CD8-positive, alpha-beta T cell (primary cell): ENCODE measurements at places on chromosomes 16 and 17.
A peak's percentile ranks its signal among the peaks of the same experiment; 100 is the strongest.

GRCh38 chr16:23052908-23053580, 96.2 kb downstream of the USP31 start:
- DNase-seq, result no peak

- DNase-seq, result peak; percentile 61
These were observed 24.4 kb downstream of the SREBF1 start for GRCh38 chr17:17812211-17813054.

- no peak for DNase-seq
These were observed 24.7 kb downstream of the PSMD7 start for GRCh38 chr16:74321356-74321755.

GRCh38 chr17:1289695-1290094, 10.2 kb downstream of the TRARG1 start:
- DNase-seq, result no peak

DNA sequence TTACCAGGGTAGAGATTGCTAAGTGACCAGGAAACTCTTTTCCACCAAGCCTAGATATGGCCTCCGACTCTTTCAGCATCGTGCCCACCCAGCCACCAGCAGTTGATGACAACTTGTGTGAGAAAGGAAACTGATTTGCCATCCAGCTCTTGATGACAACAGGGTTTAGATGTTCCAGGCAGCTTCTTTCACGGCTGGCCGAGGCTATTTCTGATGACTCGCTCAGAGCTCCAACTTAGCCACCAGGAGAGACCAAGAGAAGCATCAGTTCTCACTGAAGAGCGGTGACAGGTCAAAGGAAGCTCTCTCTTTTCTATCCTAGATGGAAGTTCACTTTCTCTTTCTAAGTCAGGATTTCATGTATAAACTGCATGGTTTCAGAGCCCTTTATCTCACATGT, 61.2 kb downstream of the MPHOSPH6 start:
- no peak for DNase-seq

DNA sequence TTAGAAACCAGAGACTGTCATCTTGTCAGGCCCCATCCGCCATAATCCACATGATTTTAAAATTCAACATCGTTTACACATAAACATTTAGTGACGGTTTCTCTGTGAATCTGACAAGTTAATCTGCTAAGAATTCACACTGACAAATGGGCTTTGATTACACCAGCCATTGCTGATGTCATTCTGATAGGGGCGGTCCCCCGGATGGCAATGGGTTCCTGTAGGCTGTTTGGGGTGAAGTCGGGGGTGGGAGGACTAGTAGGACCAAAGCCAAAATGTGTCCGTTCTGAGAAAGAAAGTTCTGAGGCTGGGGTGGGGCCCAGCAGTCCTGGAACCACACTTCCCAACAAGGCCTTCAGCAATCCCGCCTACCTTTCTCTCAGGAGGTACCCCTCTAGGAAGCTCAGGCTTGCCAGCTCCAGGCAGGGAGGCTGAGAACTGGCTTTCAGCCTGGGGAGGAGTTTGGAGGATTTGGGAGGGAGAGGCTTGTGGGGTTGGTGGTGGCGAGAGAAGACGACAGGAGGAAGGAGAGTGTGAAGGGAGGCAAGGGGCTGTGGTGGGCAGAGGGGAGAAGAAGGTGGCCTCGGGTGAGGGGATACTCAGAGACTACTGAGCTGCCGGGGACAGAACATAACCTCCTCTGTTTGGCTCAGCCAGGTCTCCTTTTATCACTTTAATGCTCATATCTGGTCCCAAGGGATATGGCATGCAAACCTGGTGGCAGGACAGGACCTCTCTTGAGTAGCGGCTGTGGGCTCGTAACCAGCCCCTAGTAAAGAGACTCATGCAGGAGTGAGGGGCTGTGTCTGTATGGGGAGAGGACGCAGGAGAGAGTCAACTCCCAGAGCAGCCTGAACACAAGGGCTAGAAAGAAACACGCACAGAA, 8.6 kb downstream of the HIC1 start:
- no peak for DNase-seq

DNA sequence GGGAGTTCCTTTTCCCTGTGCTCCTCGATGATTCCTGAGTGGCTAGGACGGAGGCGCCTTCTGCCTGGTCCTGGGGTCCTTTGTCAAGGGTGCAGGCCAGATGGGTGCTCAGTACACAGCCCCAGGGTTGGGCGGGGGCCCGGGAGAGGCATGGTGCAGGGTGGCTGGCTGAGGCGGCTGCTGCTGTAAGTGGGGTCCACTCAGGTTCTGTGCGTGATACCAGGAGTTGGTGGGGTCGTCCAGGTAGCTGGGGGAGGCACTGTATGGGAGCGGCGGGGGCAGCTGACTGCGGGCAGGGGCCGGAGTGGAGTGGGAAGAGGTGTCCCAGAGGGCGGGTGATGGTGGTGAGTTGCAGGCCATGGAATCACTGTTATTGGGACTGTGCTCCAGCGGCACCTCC, 3.6 kb downstream of the DLX3 start:
- DNase-seq, result no peak

DNA sequence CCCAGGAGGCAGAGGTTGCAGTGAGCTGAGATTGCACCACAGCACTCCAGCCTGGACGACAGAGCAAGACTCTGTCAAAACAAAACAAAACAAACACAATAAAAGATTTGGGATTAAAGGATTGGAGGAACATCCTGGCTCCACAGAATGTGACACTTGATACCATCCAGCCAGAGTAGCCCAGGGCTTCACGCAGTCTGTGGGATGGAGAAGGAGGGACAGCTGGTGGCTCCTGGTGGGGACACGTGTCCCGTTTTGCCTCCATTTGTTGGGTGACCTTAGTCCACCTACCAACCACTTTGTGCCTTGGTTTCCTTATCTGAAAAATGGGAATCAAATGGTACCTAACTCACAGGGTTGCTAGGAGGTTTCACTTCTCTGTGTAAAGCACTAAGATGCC, 12.4 kb upstream of the CYB561 start:
- DNase-seq, result no peak

- no peak for DNase-seq
These were observed 77.0 kb upstream of the AXIN2 start for GRCh38 chr17:65638221-65638975.

DNA sequence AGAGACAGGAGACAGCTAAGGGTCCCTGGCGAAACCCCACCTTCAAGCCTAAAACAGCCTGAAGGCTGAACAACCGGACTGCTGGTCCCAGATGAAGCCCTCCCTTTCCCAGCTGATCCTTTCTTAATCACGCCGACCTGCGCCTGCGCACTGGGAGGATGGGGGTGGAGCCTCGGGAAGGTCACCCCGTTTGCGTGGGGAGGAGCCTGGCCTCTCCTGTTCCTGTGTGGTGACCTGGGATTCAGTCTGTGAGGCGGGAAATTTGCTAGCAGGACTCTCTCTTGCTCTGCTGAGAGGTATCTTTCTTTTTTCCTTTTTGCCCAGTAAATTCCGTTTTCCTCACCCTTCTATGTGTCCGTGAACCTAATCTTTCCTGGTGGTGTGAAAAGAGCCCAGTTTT, 9.6 kb downstream of the FAM20A start:
- DNase-seq, result no peak

GRCh38 chr16:49684696-49685095, 171.2 kb downstream of the ZNF423 start:
- DNase-seq, result no peak

GRCh38 chr17:40498281-40499084, 2.9 kb downstream of the TNS4 start:
- DNase-seq, result no peak

- DNase-seq, result no peak
These were observed 20.3 kb downstream of the RHBDL3 start for GRCh38 chr17:32285746-32286517.

DNA sequence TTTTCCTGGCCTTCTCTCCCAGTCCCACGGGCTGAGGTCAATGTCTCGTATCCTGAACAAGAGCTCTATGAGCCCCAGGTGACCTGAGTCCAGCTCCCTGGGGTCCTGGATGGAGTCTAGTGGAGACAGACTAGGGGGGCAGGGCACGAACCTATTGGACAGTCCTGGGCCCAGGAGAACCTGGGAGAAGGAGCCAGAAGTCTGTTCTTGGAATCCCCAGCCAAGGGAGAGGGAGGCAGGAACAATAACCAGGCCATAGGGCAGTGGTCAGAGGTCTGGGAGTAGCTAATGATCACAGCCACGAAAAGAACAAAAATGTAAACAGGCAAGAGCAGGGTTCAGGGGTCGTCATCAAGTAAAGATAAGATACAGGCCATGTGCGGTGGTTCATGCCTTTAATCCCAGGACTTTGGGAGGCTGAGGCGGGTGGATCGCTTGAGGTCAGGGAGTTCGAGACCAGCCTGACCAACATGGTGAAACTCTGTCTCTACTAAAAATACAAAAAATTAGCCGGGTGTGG, 60.8 kb downstream of the COPRS start:
- DNase-seq, result no peak

- DNase-seq, result no peak
These were observed 66.6 kb upstream of the AXIN2 start for GRCh38 chr17:65627891-65628643.

GRCh38 chr17:82121660-82122629, 23.9 kb upstream of the FASN start:
- no peak for DNase-seq

DNA sequence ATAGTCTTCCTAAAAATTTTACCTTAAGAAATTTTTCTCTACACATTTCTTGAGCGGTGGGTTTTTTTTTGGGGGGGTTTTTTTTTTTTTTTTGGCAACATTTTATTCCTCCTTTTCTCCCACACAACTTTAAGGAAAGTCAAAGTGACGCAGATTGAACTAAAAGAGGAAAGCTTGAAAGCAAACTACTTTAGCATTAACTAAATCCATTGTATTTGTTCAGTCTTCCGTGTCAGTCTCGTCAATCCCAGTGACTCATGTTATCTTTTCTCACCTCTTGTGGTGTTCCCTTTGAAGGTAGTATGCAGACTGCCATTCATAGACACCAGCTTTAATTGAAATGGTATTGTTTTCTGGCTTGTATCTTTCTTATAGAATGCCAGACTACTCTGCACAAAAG, 39.3 kb downstream of the TADA2A start:
- no peak for DNase-seq

GRCh38 chr16:56610609-56611111, 2.3 kb downstream of the MT2A start:
- no peak for DNase-seq

- no peak for DNase-seq
These were observed 7.3 kb upstream of the RCVRN start for GRCh38 chr17:9912121-9913099.

- no peak for DNase-seq
These were observed 8.6 kb upstream of the AKTIP start for GRCh38 chr16:53511403-53512280.

- no peak for DNase-seq
These were observed 7.1 kb downstream of the ADGRG1 start for GRCh38 chr16:57635266-57636097.

DNA sequence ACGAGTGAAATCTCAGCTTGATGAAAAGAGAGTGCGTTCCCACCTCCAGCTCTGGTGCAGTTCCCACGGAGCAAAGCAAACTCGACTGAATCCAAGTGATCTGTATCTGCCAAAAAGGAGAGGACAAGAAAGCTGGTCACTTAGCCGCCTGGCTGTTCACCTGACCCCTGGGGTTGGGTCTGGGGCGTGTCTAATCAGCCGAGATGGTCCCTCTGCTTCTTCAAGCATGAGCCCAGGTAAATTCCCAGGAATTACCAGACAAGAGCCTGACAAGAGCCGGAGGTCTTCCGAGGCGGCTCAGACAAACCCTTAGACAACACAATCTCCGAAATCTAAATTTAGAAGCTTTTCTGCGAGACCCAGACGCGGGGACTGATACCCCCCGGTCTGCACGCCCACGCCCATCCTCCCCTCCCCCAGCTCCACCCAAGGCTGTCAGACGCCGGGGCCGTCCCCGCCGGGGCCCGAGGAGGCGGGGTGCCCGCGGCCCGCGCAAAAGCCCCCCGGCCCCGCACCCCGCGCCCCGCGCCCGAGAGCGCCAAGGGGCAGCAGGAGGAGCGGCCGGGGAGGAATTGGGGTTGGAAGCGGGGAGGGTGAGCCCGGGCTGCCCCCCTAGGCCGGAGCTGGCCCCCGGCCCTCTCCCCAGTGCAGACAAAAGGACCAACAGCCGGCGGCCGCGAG, 674 bp downstream of the ZNF821 start:
- DNase-seq, result peak; percentile 76

DNA sequence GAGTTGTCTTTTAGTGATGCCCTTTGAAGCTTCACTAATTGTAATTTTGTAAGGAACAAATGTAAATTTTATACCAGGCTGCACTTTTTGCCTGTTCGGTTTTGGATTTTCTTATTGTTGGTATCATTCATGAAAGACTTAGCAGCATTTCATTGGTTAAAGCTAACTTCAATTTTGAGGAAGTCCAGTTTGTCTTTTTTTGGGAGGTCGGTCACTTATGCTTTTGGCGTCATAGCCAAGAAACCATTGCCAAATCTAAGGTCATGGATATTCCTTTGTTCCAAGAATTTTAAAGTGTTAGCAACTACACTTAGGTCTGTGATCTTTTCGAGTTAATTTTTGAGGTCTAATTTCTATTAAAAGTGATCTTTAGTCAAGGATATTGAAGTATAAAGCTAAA, 77.1 kb downstream of the PRKCA start:
- DNase-seq, result no peak

GRCh38 chr17:70274255-70274654, 104.9 kb downstream of the KCNJ2 start:
- no peak for DNase-seq

- no peak for DNase-seq
These were observed 53.3 kb downstream of the RNF112 start for GRCh38 chr17:19464031-19465026.

GRCh38 chr17:48567646-48568354, 10.3 kb downstream of the HOXB4 start:
- DNase-seq, result no peak

- no peak for DNase-seq
These were observed 62.4 kb downstream of the ZNF778 start for GRCh38 chr16:89279666-89280481.

GRCh38 chr16:381789-382717, at the start of gene PGAP6:
PGAP6 (minus strand) TSS chr16:381978; CDS start chr16:381821, 157 bp downstream.
- DNase-seq, result no peak

DNA sequence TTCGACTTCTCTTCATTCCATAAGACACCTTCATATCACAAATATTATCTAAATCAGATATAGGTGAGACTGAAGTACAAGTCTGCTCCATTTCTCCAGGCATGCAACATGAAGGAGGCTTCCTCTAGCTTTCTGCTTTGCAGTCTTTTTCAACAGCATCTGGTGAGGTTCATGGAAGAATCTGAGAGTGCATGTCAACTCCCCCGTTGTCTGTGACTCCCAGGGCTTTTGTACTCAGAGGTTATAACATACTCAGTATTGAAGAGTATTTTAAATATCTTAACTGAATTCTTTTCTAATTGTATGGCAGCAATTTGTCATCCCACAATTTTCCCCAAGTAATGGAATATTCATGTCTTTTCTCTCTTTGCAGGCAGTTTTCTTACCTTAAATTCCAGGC, 448.7 kb downstream of the CDH8 start:
- no peak for DNase-seq

- DNase-seq, result no peak
These were observed 111.0 kb downstream of the N4BP1 start for GRCh38 chr16:48498769-48499631.

- DNase-seq, result no peak
These were observed 96.6 kb downstream of the MRM1 start for GRCh38 chr17:36697903-36698530.
